Naive B cell (primary cell): ENCODE measurements at places on chromosomes 1 and 21.
A peak's percentile ranks its signal among the peaks of the same experiment; 100 is the strongest.

- no peak overlapping the region for H3K27ac ChIP-seq
- H3K4me1 ChIP-seq: no peaks in the 10 kb centered on the region
- peaks cover 10% of the 10 kb centered on the region for H3K27me3 ChIP-seq
- H3K36me3 ChIP-seq: no peaks in the 10 kb centered on the region
Observed at GRCh38 chr1:202106340-202107254, 16.1 kb upstream of the GPR37L1 start.

- H3K4me1 ChIP-seq: peaks cover 30% of the 10 kb centered on the region
- no peaks in the 10 kb centered on the region for H3K36me3 ChIP-seq
- no peaks in the 10 kb centered on the region for H3K27me3 ChIP-seq
- DNase-seq: no peak
- no peak overlapping the region for H3K4me3 ChIP-seq
Observed at GRCh38 chr1:10679496-10680220, 116.8 kb downstream of the CASZ1 start.

- H3K4me1 ChIP-seq: no peaks in the 10 kb centered on the region
- no peak overlapping the region for H3K27ac ChIP-seq
- H3K27me3 ChIP-seq: peaks cover 11% of the 10 kb centered on the region
- no peak overlapping the region for H3K4me3 ChIP-seq
Observed at GRCh38 chr1:106952776-106953175, 103.7 kb upstream of the PRMT6 start.

DNA sequence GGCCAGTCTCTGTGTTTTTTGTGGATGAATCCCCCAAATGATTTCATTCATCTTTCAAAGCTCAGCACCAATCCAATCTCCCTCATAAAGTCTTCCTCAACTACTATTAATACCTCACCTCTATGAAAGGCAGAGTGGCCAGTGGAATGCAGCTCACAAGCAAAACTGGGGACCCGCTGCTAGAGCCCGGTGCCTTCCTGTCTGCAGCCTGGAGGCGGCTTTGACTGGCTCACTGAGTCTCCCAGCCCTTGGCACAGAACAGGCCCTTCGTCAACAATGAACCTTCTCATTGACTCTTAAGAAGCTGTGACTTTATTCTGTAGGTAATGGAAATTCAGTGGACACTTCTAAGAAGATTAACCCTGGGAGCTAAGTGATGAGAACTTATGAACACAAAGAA, 86.8 kb upstream of the RAB4A start:
- H3K4me3 ChIP-seq: no peak overlapping the region
- H3K27me3 ChIP-seq: peaks cover 5% of the 10 kb centered on the region
- no peaks in the 10 kb centered on the region for H3K36me3 ChIP-seq
- no peak overlapping the region for H3K27ac ChIP-seq

DNA sequence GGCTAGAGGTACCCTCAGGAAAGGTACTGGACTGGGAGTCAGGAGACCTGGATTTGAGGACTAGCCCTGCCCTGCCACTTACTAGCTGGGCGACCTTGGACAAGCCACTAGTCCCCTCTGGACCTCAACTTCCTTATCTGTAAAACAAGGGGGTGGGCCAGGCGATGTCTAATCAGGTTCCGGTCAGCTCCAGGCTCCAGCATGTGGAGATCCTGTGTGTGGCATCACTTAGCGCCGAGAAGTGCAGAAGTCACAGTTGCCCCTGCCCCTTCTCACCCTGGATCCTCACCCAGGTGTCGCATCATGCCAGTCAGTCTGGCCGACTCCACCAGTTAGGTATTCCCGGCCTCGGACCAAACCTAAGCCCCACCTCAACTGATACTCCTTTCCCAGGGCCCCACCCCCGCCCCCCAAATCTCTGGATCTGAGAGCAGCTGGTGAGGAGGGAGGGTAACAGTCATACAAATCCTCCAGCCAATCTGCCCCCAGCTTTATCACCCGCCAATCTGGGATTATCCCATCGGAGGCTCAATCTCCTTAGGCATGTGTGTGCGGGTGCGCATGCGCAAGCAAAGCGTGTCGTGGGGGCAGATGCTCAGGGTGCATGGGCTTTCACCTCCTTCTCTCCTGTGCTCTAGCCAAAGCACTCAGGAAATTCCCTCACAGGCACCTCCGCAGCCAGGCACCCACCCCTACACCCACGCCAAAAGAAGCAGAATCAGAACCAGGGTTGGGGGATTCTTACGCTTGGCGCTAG, 5.4 kb downstream of the CELF3 start:
- H3K4me1 ChIP-seq: peaks cover 6% of the 10 kb centered on the region
- DNase-seq: no peak
- H3K4me3 ChIP-seq: no peak overlapping the region
- H3K27ac ChIP-seq: no peak overlapping the region
- H3K27me3 ChIP-seq: peaks cover 55% of the 10 kb centered on the region

GRCh38 chr1:54362881-54363340, 43.3 kb downstream of the SSBP3 start:
- H3K4me3 ChIP-seq: no peak overlapping the region
- no peaks in the 10 kb centered on the region for H3K27me3 ChIP-seq
- DNase-seq: no peak
- H3K36me3 ChIP-seq: no peaks in the 10 kb centered on the region

DNA sequence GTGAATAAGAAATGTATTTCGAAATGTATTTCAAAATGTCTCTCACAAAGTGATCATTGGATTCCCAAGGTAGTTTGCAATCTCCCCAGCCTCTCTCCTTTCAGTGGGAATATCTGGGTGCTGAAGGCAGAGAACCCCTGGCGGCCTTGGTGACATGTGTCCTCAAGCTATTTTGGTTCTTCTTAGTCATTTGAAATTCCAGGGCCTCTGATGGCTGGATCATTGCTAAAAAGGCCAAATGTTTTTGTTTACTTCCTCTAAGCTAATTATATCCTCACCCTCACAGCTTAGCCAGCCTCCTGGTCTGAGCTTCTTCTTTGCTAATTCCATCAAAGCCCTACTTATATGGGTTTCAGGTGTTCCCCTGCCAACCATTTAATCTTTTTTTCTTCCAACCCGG, 71.2 kb downstream of the LRRC40 start:
- no peak for DNase-seq
- H3K4me1 ChIP-seq: no peaks in the 10 kb centered on the region
- H3K27me3 ChIP-seq: peaks cover 5% of the 10 kb centered on the region

DNA sequence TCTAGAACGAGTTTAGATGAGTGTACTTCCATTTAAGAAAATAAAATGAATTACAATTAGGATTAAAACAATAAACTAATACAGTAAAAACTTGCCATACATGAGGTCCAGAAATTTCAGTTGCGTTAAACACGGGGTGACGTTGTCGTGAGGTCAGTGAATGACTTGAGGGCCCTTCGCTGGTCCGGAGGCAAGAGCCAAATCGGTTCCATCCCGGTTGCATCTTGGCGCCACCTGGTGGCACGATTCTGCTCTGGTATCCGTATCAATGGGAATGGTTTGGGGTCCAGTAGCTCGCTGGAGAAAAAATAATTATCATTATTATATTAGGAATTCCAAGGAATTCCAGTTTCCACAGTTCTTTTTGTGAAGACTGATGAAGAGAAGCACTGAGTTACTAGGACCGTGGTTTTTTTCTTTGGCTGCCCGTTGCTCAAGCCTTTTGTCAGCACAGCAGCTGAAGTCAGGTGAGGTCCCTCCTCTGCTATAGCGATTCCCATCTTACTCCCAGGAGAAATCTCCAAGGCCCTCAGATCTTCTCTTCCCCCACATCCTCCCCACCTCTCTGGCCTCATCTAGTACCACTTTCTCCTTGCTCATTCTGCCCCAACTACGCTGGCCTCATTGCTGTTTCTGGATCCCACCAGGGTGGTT, 161.4 kb downstream of the SLC35F3 start:
- H3K27me3 ChIP-seq: peaks cover 5% of the 10 kb centered on the region
- no peaks in the 10 kb centered on the region for H3K4me1 ChIP-seq
- H3K27ac ChIP-seq: peak overlapping the region; percentile 34
- DNase-seq: peak; percentile 33
- no peak overlapping the region for H3K4me3 ChIP-seq

GRCh38 chr1:203871114-203871880, 9.9 kb downstream of the SNRPE start:
- peaks cover 15% of the 10 kb centered on the region for H3K36me3 ChIP-seq
- H3K27ac ChIP-seq: no peak overlapping the region
- no peak for DNase-seq
- peaks cover 7% of the 10 kb centered on the region for H3K4me1 ChIP-seq
- no peak overlapping the region for H3K4me3 ChIP-seq

DNA sequence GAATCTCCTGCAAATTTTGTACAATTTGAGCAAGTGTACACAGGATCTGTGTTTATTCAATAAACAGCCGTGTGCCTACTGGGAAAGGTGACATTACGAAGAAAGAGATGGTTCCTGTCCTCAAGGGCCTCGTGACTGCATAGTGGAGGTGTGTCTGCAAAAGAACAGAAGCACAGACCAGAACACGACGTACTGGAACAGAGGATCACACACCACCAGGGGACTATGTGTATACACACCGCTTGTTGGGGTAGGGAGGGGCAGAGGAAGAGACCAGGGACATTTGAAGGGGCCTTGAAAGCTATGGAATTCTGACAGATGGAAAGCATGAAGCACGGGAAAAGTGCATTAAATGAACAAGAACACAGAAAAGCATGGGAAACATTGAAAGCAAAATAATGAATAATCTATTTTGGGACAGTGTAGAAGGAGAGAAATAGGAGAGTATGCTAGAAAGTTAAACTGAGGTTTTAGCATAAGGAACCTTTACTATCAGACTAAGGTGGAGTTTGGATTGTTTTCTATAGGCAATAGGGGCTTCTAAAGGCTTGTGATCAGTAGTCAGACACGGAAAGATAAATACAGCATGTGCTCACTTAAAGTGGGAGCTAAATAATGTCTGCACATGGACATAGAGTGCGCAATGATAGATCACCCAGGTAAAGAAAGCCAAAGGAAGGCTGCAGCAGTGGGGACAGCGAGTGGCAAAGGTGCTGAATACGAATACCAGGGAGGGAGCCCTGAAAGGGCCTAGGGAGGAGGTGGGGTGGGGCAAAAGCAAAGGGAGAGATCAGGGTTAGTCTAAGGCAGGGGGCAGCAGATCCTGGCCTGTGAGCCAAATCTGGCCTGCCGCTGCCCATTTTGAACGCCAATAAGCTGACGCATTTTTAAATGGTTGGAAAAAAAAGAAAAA, 11.0 kb downstream of the JAK1 start:
- H3K27me3 ChIP-seq: no peaks in the 10 kb centered on the region
- no peak for DNase-seq
- peaks cover 32% of the 10 kb centered on the region for H3K4me1 ChIP-seq
- no peak overlapping the region for H3K4me3 ChIP-seq
- H3K27ac ChIP-seq: no peak overlapping the region

DNA sequence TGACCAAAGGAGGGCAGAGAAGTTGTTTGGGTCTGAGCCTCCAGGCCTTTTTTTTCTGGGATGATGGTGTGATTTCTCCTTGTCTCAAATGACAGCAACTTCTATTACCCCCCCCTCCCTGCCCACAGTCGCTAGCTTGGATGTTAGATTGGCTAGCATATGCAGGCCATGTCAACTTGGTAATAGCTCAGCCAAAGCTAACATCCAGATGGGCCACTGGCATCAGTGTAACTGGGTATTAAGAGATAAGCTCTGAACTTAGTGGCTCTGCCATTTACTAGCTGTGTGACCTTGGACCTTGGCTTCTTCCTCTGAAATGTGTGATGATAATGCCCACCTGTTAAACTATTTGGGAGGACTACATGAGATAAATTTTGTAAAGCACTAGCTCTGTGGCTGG, 86.9 kb upstream of the TSPAN2 start:
- DNase-seq: no peak
- H3K27me3 ChIP-seq: peaks cover 10% of the 10 kb centered on the region
- H3K36me3 ChIP-seq: no peaks in the 10 kb centered on the region

DNA sequence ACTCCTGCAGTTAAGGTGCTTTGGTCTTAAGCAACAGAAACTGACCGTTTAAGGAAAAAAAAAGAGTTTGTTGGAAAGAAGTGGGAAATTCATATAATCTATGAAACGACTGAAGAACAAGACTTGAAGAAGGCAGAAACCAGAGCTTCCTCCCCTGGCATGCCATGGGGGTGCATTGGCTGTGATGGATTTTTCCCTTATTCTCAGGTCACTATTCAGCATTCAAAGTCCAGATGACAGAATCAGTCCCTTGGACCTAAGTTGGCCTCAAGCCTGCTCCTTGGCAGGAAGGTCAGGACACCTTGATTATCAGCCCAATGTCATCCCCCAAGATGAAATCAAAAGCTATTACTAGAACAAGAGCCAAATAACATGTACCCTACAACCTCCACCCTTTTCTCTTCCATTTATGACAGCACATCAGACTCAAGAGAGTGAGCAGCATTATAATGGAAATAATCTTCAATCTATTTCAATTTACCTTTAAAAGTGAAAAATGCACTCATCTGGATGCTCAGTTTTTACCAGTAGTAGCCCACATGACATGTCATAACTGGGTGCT, 15.8 kb upstream of the TMEM9 start:
- no peaks in the 10 kb centered on the region for H3K36me3 ChIP-seq
- peaks cover 16% of the 10 kb centered on the region for H3K4me1 ChIP-seq
- H3K27me3 ChIP-seq: peaks cover 33% of the 10 kb centered on the region

- peaks cover 81% of the 10 kb centered on the region for H3K36me3 ChIP-seq
- DNase-seq: no peak
- H3K27me3 ChIP-seq: no peaks in the 10 kb centered on the region
- H3K4me3 ChIP-seq: no peak overlapping the region
- H3K27ac ChIP-seq: no peak overlapping the region
Observed at GRCh38 chr1:55117941-55118340, 78.6 kb downstream of the PCSK9 start.

GRCh38 chr1:99726818-99727217, 39.6 kb downstream of the FRRS1 start:
- DNase-seq: no peak
- no peak overlapping the region for H3K4me3 ChIP-seq
- no peak overlapping the region for H3K27ac ChIP-seq
- no peaks in the 10 kb centered on the region for H3K36me3 ChIP-seq
- no peaks in the 10 kb centered on the region for H3K27me3 ChIP-seq
- H3K4me1 ChIP-seq: no peaks in the 10 kb centered on the region
